ENCODE measurements at places on chromosomes 16 and 17. TPM values are rescaled to one million over a fixed set of nuclear protein-coding genes. Genes with fewer than 3 reads are reported as not detected.

The HBA2 gene
- not detected for total RNA-seq

The TUBD1 gene
- total RNA-seq: 11.9 TPM

DNA sequence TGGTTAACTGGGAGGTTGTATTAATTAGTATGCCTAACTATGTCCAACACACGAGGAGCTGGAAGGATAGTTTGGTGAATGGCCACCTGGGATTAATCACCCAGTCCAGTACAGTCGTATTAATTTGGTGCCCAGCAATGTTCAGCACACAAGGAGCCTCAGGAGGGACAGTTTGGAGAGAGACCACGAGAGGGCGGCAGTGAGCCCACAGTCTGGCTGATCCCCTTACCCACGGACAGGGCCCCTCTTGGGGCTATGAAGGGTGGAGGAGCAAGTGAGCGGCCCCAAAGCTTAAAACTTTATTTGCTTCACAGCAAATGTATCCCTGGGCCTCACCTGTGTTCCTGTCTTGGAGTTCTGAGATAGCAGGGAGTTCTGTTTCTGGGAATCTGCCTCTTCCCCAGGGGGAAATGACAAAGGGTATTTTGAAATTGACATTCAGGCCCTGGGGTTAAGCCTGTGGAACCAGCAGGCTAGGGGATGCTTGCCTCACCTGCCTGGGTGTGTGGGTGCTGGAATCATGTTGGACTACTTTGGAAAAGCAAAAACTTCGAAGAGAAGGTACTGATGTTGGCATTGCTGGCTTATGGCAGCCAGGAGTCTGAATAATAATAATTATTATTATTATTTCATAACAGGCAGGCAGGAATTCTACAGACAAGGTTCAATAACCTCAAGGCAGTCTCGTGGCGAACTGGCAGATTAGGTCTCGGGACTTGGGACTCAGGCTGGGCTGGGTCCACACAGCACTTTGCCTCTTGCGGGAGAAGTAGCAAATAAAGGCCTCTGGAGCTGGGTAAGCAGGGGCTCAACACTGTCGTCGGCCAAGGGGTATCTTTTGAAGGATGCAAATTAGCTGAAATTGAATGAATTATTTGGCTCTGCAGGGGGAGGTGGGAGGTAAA is 227.6 kb upstream of the ASIC2 start:
- DNase-seq: no peak

GRCh38 chr16:21654881-21655280 is 2.5 kb upstream of the IGSF6 start:
- DNase-seq: no peak

GRCh38 chr16:46583036-46583435 is 38.1 kb downstream of the SHCBP1 start:
- DNase-seq: no peak

The PPL gene
- total RNA-seq: not detected

DNA sequence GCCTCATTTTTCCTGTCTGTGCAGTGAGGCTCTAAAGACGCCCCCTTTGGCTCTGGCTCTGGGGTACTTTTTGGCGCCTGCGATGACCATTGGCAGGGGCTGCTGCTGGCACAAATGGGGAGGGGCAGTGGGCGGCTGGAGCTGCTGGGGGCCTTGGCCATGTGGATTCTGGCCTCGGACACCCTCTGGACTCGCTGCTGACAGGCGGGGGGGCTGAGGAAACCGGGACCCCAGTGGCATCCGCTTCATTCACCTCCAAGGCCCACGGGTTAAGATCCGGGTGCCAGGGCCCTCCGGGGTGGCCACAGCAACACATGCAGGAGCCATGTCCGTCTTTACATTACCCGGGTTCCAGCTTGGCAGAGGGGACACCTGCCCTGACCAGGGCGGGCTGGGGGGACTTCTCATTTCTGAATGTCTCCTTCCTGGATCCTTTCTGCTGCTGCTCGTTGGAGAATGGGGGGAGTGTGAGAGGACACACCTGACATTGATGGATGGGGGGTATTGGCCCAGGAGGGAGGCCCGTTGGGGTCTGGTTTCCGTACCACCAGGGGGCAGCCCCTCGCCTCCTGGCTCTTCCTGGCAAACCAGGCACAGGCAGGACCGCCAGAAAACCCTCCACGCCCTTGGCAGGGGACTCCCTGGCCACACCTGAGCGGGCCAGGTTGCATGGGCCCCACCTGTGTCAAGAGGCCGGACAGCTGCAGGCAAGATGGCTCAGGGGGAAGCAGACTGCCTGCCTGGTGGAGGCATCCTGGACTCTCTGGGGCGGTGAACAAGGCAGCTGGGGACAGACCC is 21.8 kb downstream of the GSE1 start:
- DNase-seq: no peak

DNA sequence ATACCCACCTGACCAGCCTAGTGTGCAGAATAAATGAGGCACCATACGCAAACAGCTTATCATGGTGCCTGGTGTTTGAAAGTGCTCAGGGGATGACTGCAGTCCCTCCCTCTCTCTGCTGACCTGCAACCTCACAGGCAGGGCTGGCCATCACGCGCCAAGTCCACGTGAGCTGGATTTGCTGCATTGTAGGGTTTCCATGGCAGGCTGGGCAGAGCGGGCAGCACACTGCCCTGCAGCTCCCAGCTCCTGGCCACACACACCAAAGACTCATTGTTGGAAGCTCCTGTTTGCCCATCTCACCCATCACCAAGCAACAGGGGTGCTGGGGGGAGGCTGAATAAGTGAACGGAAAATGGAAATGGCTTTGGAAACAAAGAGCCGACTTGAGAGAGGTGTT is 81.8 kb downstream of the IRX3 start:
- DNase-seq: no peak
